ENCODE measurements at places on chromosomes 5 and 9. TPM values are rescaled to one million over a fixed set of nuclear protein-coding genes. Genes with fewer than 3 reads are reported as not detected.

The ST8SIA4 gene
- 2.3 TPM for total RNA-seq

The SYK gene
- 15.4 TPM for total RNA-seq

The UBE2D2 gene
- total RNA-seq, result 17.0 TPM

The C5orf46 gene
- total RNA-seq, result not detected

The PCDHGB5 gene
- total RNA-seq, result 2.5 TPM

The FBLL1 gene
- total RNA-seq, result 0.42 TPM

The CD180 gene
- total RNA-seq, result 0.75 TPM

The CNTNAP3 gene
- 4.4 TPM for total RNA-seq

The PCDHGA12 gene
- 1.9 TPM for total RNA-seq

The ENTPD8 gene
- 4.7 TPM for total RNA-seq

The NOXA1 gene
- 1.3 TPM for total RNA-seq

The DIMT1 gene
- 12.6 TPM for total RNA-seq

The PTPRD gene
- 34.2 TPM for total RNA-seq

The GPR151 gene
- total RNA-seq, result not detected

The IFNA17 gene
- not detected for total RNA-seq
